ENCODE measurements at places on chromosomes 12 and 14. TPM values are rescaled to one million over a fixed set of nuclear protein-coding genes. Genes with fewer than 3 reads are reported as not detected.

DNA sequence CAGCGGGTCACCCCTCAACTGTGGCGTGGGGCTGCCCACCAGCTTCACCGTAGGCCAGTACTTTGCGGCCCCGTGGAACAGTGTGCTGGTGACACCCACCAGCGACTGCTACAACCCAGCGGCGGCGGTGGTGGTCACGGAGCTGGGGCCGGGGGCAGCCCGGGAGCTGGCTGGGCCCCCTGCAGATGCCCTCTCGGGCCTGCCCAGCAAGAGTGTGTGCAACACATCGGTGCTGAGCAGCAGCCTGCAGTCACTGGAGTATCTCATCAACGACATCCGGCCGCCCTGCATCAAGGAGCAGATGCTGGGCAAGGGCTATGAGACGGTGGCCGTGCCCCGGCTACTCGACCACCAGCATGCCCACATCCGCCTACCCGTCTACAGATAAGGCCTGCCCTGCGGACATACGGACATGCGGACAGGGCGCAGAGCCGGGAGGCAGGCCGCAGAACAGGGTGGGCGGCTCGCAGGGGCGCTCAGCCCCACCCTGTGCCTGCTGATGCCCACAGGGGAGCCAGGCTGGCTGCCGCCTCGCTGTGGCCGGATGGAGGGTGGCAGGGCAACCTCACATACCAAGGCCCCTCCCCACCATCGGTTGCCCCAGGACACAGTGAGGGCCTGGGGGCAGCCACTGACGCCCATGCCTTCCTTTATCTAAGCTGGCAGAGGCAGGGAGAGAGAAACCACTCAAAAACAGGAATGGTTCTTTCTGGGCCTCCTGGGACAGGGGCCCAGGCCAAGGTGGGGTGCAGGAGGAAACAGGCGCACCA lies 55.5 kb downstream of the FAM222A start:
- no peak for DNase-seq

Gene GXYLT1
- 13.5 TPM for total RNA-seq

- DNase-seq, result no peak
Measured at GRCh38 chr12:103139876-103140275, 182.4 kb downstream of the ASCL1 start.

Gene STRAP
- total RNA-seq, result 85.2 TPM

- DNase-seq, result no peak
Measured at GRCh38 chr12:76952995-76953394, 74.2 kb upstream of the CSRP2 start.
